MCF 10A (cell line): ENCODE measurements at places on chromosomes 3 and 15. TPM values are rescaled to one million over a fixed set of nuclear protein-coding genes. Genes with fewer than 3 reads are reported as not detected.

DNA sequence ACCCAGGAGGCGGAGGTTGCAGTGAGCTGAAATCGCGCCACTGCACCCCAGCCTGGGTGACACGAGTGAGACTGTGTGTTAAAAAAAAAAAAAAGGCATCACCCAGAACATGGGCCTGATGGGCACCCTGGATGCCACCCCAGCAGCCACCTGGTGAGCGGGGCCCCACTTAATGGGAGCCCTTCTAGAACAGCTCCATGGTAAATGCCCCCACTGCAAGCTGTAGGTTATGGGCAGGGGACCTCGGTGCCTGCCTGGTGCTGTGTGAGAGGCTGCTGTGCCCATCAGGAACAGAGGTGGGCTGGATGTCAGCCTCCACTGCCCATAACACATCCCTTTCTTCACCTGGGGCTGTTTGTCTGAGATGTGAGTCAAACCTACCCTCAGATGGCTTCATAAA lies 156.2 kb upstream of the MEF2A start:
- DNase-seq, result no peak
- H3K27me3 ChIP-seq, result no peaks in the 10 kb centered on the region
- peaks cover 12% of the 10 kb centered on the region for H3K4me1 ChIP-seq
- H3K36me3 ChIP-seq, result no peaks in the 10 kb centered on the region
- no peak overlapping the region for H3K4me3 ChIP-seq

The HES1 gene
- 34.6 and 37.8 TPM in 2 replicates for total RNA-seq

GRCh38 chr3:179942553-179943075 lies 94.1 kb downstream of the PEX5L start:
- no peaks in the 10 kb centered on the region for H3K27me3 ChIP-seq
- H3K4me3 ChIP-seq, result no peak overlapping the region
- H3K27ac ChIP-seq, result no peak overlapping the region
- no peaks in the 10 kb centered on the region for H3K4me1 ChIP-seq

The C3orf70 gene
- total RNA-seq, result not detected in 2 replicates

DNA sequence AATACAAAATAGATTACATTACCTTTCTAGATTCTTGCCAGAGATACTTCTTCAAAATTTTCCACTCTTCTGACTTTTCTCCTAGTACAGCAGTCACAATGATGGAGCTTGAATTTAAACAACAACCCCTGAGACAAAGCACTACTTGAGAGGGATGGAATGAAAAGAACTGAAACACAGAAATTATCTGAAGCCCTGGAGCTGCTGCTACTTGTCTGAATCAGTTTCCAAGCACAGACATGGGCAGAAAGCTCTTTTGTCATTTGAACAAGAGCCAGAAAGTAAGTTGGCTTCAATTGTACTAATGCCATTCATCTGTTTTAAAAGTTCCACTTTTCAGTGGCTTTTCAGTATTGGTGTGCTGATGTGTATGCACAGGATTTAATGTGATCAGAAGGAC lies 718.5 kb upstream of the ARPP21 start:
- no peak overlapping the region for H3K4me3 ChIP-seq
- no peaks in the 10 kb centered on the region for H3K27me3 ChIP-seq
- no peak overlapping the region for H3K27ac ChIP-seq
- H3K36me3 ChIP-seq, result no peaks in the 10 kb centered on the region
- no peaks in the 10 kb centered on the region for H3K4me1 ChIP-seq

- H3K4me1 ChIP-seq, result no peaks in the 10 kb centered on the region
- H3K27ac ChIP-seq, result no peak overlapping the region
- H3K4me3 ChIP-seq, result no peak overlapping the region
Measured at GRCh38 chr3:177401375-177401774, 204.1 kb upstream of the TBL1XR1 start.

GRCh38 chr3:42680806-42681205 lies 4.5 kb upstream of the KLHL40 start:
- no peak for DNase-seq
- peaks cover 19% of the 10 kb centered on the region for H3K4me1 ChIP-seq

- H3K27ac ChIP-seq, result no peak overlapping the region
- H3K36me3 ChIP-seq, result no peaks in the 10 kb centered on the region
- no peak for DNase-seq
- H3K27me3 ChIP-seq, result peaks cover 72% of the 10 kb centered on the region
Measured at GRCh38 chr3:46353090-46353489, 821 bp upstream of the CCR2 start.

- H3K36me3 ChIP-seq, result no peaks in the 10 kb centered on the region
- H3K27me3 ChIP-seq, result no peaks in the 10 kb centered on the region
- peak; percentile 20 for DNase-seq
- no peak overlapping the region for H3K4me3 ChIP-seq
- H3K27ac ChIP-seq, result no peak overlapping the region
Measured at GRCh38 chr3:98680723-98681122, 82.4 kb upstream of the ST3GAL6 start.

GRCh38 chr3:145079436-145079835 lies 1081.5 kb downstream of the PLOD2 start:
- no peaks in the 10 kb centered on the region for H3K4me1 ChIP-seq
- no peak for DNase-seq
- no peak overlapping the region for H3K4me3 ChIP-seq
- H3K27me3 ChIP-seq, result no peaks in the 10 kb centered on the region
- H3K27ac ChIP-seq, result no peak overlapping the region

- DNase-seq, result no peak
- no peak overlapping the region for H3K27ac ChIP-seq
- H3K4me1 ChIP-seq, result peaks cover 7% of the 10 kb centered on the region
- H3K4me3 ChIP-seq, result no peak overlapping the region
Measured at GRCh38 chr3:59234884-59235633, 185.2 kb upstream of the CFAP20DC start.

The EXD1 gene
- total RNA-seq, result 0.12 and 0.37 TPM in 2 replicates

GRCh38 chr15:99477791-99478471 lies 87.9 kb upstream of the MEF2A start:
- peaks cover 13% of the 10 kb centered on the region for H3K4me1 ChIP-seq
- H3K4me3 ChIP-seq, result no peak overlapping the region
- no peak overlapping the region for H3K27ac ChIP-seq
- DNase-seq, result no peak
- peaks cover 4% of the 10 kb centered on the region for H3K36me3 ChIP-seq
- no peaks in the 10 kb centered on the region for H3K27me3 ChIP-seq

The ITGA11 gene
- total RNA-seq, result 0.19 TPM in 1 of 2 replicates, not detected in the other

DNA sequence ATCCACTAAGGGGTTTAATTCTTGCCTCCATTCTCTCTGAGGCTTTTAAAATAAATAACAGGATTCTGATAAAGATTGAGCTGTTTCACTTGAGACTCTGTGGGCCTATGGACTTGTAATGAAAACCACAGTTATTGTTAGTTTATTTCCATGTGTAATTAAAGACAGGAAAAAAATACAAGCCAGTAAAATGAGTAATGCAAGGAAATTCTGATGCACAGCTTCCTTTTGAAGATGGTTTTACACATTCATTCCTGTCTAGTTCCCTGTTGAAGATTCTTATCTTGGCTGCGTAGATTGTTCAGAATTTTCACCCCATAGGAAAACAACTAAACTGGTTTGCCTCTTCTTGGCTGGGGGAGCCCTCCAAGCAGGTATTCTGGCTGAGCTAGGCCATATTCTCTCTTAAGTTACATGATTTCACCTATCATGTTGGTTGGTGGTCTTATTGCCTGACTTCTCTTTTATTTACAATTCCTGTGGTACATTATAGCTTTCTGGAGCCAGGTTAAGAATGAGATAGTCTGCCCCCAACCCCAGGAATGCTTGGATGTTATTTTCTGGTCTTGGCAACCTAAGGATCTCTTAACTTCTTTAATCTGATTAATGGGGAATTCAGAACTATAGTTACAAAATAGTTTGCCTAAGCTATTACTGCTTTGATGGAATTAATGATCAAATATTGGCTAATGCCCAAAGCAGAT lies 67.6 kb downstream of the MITF start:
- H3K4me3 ChIP-seq, result no peak overlapping the region
- H3K4me1 ChIP-seq, result peaks cover 6% of the 10 kb centered on the region
- no peak overlapping the region for H3K27ac ChIP-seq
- no peak for DNase-seq
- H3K36me3 ChIP-seq, result no peaks in the 10 kb centered on the region

The PGBD4 gene
- total RNA-seq, result 2.4 and 2.6 TPM in 2 replicates

The COL7A1 gene
- total RNA-seq, result 44.2 and 60.5 TPM in 2 replicates

The CERS3 gene
- total RNA-seq, result not detected in 2 replicates

DNA sequence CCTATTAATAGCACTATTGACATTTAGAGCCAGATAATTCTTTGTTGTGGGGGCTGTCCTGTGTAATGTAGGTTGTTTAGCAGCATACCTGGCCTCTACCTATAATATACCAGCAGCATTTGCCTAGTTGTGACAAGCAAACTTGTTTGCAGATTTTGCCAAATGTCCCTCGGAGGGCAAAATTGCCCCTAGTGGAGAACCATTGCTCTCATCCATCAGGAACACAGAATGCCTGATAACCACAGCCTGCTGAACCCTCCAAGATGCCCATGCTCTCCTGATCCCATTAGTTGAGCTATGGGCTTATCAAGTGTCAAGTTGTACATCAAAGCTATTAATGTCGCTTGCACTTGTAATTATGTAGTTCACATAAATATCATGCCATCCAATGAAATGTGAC lies 15.0 kb upstream of the KBTBD8 start:
- no peaks in the 10 kb centered on the region for H3K36me3 ChIP-seq
- DNase-seq, result no peak
- H3K27ac ChIP-seq, result no peak overlapping the region
- no peak overlapping the region for H3K4me3 ChIP-seq
- no peaks in the 10 kb centered on the region for H3K4me1 ChIP-seq

The OCA2 gene
- not detected in 2 replicates for total RNA-seq

The AP3B2 gene
- 6.1 and 7.5 TPM in 2 replicates for total RNA-seq

The CPB1 gene
- total RNA-seq, result not detected in 2 replicates

GRCh38 chr3:14899993-14900618 lies 47.3 kb upstream of the NR2C2 start:
- DNase-seq, result no peak
- H3K36me3 ChIP-seq, result no peaks in the 10 kb centered on the region
- no peaks in the 10 kb centered on the region for H3K4me1 ChIP-seq
- peaks cover 75% of the 10 kb centered on the region for H3K27me3 ChIP-seq

DNA sequence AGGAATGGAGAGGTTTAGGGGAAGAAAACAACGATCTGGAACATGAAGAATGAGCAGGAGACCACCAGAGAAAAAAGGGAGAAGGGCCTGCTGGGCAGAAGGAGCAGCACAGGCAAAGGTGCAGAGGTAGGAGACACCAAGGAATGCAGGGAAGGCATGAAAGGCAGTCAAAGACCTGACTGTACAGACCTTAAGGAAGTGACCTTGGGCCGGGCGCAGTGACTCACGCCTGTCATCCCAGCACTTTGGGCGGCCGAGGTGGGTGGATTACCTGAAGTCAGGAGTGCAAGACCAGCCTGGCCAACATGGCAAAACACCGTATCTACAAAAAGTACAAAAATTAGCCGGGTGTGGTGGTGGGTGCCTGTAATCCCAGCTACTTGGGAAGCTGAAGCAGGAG lies 157.7 kb upstream of the ATP10A start:
- H3K27ac ChIP-seq, result no peak overlapping the region
- H3K27me3 ChIP-seq, result no peaks in the 10 kb centered on the region
- H3K4me3 ChIP-seq, result no peak overlapping the region
- H3K36me3 ChIP-seq, result no peaks in the 10 kb centered on the region
- H3K4me1 ChIP-seq, result no peaks in the 10 kb centered on the region

GRCh38 chr15:23081271-23081670 lies 41.9 kb upstream of the TUBGCP5 start:
- DNase-seq, result no peak
- H3K4me3 ChIP-seq, result no peak overlapping the region
- H3K27ac ChIP-seq, result no peak overlapping the region
- H3K4me1 ChIP-seq, result no peaks in the 10 kb centered on the region
- peaks cover 16% of the 10 kb centered on the region for H3K27me3 ChIP-seq

The MCF2L2 gene
- 2.6 and 3.4 TPM in 2 replicates for total RNA-seq

GRCh38 chr15:99386391-99386790 lies 135.1 kb downstream of the LRRC28 start:
- H3K36me3 ChIP-seq, result peaks cover 8% of the 10 kb centered on the region
- no peak overlapping the region for H3K4me3 ChIP-seq
- DNase-seq, result no peak
- no peaks in the 10 kb centered on the region for H3K27me3 ChIP-seq
- no peak overlapping the region for H3K27ac ChIP-seq
- no peaks in the 10 kb centered on the region for H3K4me1 ChIP-seq

The ZBED2 gene
- 6.5 and 19.0 TPM in 2 replicates for total RNA-seq

The VEPH1 gene
- 2.4 TPM in 2 replicates for total RNA-seq

The GHSR gene
- not detected in 2 replicates for total RNA-seq

The TTLL13 gene
- 0.47 TPM in 1 of 2 replicates, not detected in the other for total RNA-seq

DNA sequence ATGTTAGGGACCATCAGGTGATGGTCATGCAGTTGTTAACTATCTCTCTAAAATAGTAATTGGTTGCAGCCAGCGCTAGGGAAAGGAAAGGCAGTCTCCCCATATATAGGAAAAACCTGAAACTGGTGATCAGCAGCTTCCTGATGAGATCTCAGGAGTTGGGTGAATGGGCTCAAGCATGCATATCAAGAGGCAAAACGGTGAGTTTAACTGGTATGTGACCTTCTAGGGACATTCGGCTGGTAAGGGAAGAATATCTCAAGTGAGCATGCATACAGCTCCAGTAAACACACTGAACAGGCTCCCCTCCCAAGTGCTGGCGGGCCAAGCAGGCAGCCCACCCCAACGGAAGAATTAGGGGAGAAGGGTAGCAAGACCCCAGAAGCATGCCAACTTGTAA lies 49.3 kb upstream of the ROBO2 start:
- DNase-seq, result no peak
- H3K36me3 ChIP-seq, result peaks cover 7% of the 10 kb centered on the region
- no peak overlapping the region for H3K4me3 ChIP-seq
- peaks cover 35% of the 10 kb centered on the region for H3K27me3 ChIP-seq
- H3K27ac ChIP-seq, result no peak overlapping the region
- H3K4me1 ChIP-seq, result peaks cover 7% of the 10 kb centered on the region

GRCh38 chr3:40780291-40780924 lies 255.6 kb downstream of the ZNF621 start:
- H3K27ac ChIP-seq, result no peak overlapping the region
- no peak for DNase-seq
- no peaks in the 10 kb centered on the region for H3K4me1 ChIP-seq
- H3K27me3 ChIP-seq, result no peaks in the 10 kb centered on the region
- H3K36me3 ChIP-seq, result no peaks in the 10 kb centered on the region

The ASB14 gene
- not detected in 2 replicates for total RNA-seq

DNA sequence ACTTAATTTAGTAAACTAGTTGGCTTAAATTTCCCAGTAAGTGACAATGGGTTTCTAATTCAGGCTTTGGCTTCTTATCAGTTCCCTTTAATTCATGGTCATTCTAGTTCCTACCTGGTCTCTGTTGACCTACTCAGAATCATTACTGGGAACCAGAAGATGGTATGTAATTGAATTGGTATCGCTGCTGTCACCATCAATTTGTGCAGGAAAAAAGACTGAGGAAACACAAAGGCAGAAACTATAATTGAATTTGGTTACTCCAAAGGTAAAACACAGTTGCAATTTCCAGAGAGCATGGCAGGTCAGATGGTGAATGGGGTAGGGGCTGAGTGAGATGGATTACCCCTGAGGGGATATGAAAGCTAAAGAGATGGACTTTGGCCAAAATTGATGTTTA lies 226.5 kb upstream of the GAP43 start:
- H3K27ac ChIP-seq, result no peak overlapping the region
- H3K4me1 ChIP-seq, result no peaks in the 10 kb centered on the region
- no peaks in the 10 kb centered on the region for H3K27me3 ChIP-seq

The CD80 gene
- not detected in 2 replicates for total RNA-seq

The TRIM59 gene
- total RNA-seq, result 12.1 and 15.1 TPM in 2 replicates

- peak overlapping the region; percentile 83 for H3K27ac ChIP-seq
- no peaks in the 10 kb centered on the region for H3K36me3 ChIP-seq
- no peaks in the 10 kb centered on the region for H3K27me3 ChIP-seq
- H3K4me1 ChIP-seq, result peaks cover 53% of the 10 kb centered on the region
Measured at GRCh38 chr3:15633766-15634598, 32.4 kb downstream of the BTD start.
